Cardiac muscle cell (in vitro differentiated cells and primary cell): ENCODE measurements at places on chromosomes 1 and 21. TPM values are rescaled to one million over a fixed set of nuclear protein-coding genes. Genes with fewer than 3 reads are reported as not detected.
A peak's percentile ranks its signal among the peaks of the same experiment; 100 is the strongest.

The GJB3 gene
- total RNA-seq, result not detected in 2 replicates

The MROH9 gene
- not detected in 2 replicates for total RNA-seq

The OXCT2 gene
- total RNA-seq, result 0.21 and 0.25 TPM in 2 replicates

The MATN1 gene
- 0.28 and 0.36 TPM in 2 replicates for total RNA-seq

The VSIG8 gene
- not detected in 2 replicates for total RNA-seq

The WDR64 gene
- 0.25 TPM in 1 of 2 replicates, not detected in the other for total RNA-seq

The LCE6A gene
- not detected in 2 replicates for total RNA-seq

The KCNJ9 gene
- 0.03 and 0.11 TPM in 2 replicates for total RNA-seq

The DDAH1 gene
- total RNA-seq, result 14.0 and 15.5 TPM in 2 replicates

The E2F2 gene
- total RNA-seq, result 2.1 and 2.5 TPM in 2 replicates

The AMY1A gene
- not detected in 2 replicates for total RNA-seq

The NPL gene
- total RNA-seq, result 0.66 and 1.5 TPM in 2 replicates

The CDCA8 gene
- total RNA-seq, result 4.4 and 30.8 TPM in 2 replicates

The PHLDA3 gene
- 54.4 and 61.5 TPM in 2 replicates for total RNA-seq

DNA sequence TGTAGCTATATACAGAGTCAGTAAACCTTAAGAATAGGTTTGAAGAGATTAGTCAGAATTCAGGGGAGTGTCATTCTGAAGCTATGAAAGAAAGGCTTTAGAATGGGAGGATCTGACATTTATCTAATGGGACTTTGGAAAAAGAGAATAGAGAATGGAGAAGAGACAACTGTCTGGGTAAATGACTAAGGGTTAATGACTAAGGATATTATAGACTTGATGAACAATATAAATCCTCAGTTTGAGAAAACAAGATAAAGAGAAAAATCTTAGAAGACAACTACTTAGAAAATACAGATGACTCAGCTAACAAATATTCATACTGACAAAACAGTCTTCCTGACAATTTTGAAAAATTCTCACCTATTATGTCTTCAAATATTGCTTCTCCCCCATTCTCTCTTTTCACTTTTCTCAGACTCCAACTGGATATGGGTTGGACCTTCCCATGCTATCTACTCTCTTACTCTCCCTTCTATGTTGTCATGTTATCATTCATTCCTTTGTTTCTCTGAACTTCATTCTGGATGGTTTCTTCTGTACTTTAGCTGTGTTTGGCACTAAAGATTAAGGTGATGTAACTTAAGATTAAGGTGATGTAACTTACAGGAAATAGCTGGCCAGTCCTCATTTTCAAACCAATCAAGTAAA is 20.4 kb downstream of the SLC16A1 start:
- H3K27me3 ChIP-seq, result no peaks in the 10 kb centered on the region
- H3K27ac ChIP-seq, result peak overlapping the region; percentile 35
- no peak for DNase-seq
- peaks cover 30% of the 10 kb centered on the region for H3K4me1 ChIP-seq
- peaks cover 4% of the 10 kb centered on the region for H3K36me3 ChIP-seq
- no peak overlapping the region for H3K4me3 ChIP-seq

GRCh38 chr21:33149181-33149580 is 79.2 kb downstream of the OLIG1 start:
- H3K4me3 ChIP-seq, result no peak overlapping the region
- H3K36me3 ChIP-seq, result no peaks in the 10 kb centered on the region
- no peaks in the 10 kb centered on the region for H3K27me3 ChIP-seq
- H3K4me1 ChIP-seq, result no peaks in the 10 kb centered on the region
- no peak overlapping the region for H3K27ac ChIP-seq

GRCh38 chr1:162214202-162214601 is 144.7 kb downstream of the NOS1AP start:
- H3K27me3 ChIP-seq, result no peaks in the 10 kb centered on the region
- H3K4me3 ChIP-seq, result no peak overlapping the region
- DNase-seq, result no peak
- H3K36me3 ChIP-seq, result no peaks in the 10 kb centered on the region
- peaks cover 40% of the 10 kb centered on the region for H3K4me1 ChIP-seq
- H3K27ac ChIP-seq, result no peak overlapping the region

GRCh38 chr1:117606649-117607430 is 992 bp downstream of the TENT5C start:
- H3K36me3 ChIP-seq, result no peaks in the 10 kb centered on the region
- H3K4me1 ChIP-seq, result no peaks in the 10 kb centered on the region
- H3K27ac ChIP-seq, result no peak overlapping the region
- H3K4me3 ChIP-seq, result peak overlapping the region; percentile 71
- H3K27me3 ChIP-seq, result peaks cover 34% of the 10 kb centered on the region

- peaks cover 8% of the 10 kb centered on the region for H3K4me1 ChIP-seq
- no peak overlapping the region for H3K27ac ChIP-seq
- no peak for DNase-seq
- no peaks in the 10 kb centered on the region for H3K27me3 ChIP-seq
- H3K4me3 ChIP-seq, result no peak overlapping the region
- H3K36me3 ChIP-seq, result peaks cover 11% of the 10 kb centered on the region
Observed at GRCh38 chr1:109631513-109632505, 12.2 kb downstream of the AMPD2 start.

GRCh38 chr1:238257018-238257621 is 366.4 kb upstream of the ZP4 start:
- no peak overlapping the region for H3K4me3 ChIP-seq
- no peaks in the 10 kb centered on the region for H3K36me3 ChIP-seq
- H3K27ac ChIP-seq, result no peak overlapping the region
- H3K4me1 ChIP-seq, result no peaks in the 10 kb centered on the region
- no peaks in the 10 kb centered on the region for H3K27me3 ChIP-seq
- no peak for DNase-seq

DNA sequence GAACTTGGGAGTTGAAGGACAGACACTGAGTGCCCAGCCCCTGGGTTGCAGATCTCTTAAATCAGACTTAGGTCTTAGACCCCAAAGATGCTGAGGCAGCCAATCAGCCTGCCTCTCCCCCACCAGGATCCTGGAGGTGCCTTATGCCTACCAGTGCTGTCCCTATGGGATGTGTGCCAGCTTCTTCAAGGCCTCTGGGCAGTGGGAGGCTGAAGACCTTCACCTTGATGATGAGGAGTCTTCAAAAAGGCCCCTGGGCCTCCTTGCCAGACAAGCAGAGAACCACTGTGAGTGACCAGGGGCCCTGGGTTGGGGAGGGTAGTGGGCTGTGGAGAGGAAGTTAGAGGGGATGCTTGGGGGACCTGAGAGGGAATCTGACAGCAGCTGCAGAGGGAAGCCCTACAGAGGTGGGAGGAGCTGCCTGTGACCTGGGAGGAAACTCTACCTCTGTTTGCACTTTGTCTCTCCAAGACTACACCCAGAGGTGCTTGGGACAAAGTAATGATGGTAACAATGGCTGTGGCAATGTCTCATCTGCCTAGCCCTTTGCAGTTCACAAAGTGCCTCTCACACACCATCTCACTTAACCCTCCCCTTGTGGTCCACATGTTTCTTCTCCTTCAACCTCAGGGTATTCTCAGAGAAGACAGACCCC is 31.5 kb downstream of the UBE2T start:
- no peak overlapping the region for H3K27ac ChIP-seq
- no peak overlapping the region for H3K4me3 ChIP-seq
- no peak for DNase-seq
- H3K4me1 ChIP-seq, result no peaks in the 10 kb centered on the region
- H3K27me3 ChIP-seq, result no peaks in the 10 kb centered on the region

DNA sequence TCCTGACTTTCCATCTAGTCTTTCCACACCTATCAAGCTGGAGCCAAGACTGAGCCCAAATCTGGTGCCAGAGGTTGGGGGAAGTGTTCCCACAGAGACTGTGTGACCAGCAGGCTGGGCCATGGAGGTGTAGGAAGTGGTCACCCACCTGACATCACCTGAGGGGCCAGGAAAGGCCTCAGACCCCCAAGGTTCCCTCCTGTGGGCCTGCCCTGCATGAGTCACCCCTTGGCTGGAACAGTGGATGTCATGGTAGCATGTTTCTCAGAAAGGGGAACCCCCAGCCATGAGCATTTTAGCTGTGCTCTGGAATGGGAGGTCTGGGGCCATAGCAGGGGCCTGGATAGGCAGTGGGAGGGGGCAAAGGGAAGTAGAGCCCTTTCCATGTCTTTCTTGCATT is 5.7 kb upstream of the TNFRSF8 start:
- no peak overlapping the region for H3K4me3 ChIP-seq
- peaks cover 25% of the 10 kb centered on the region for H3K27me3 ChIP-seq
- H3K27ac ChIP-seq, result no peak overlapping the region
- no peaks in the 10 kb centered on the region for H3K36me3 ChIP-seq
- DNase-seq, result no peak

- no peaks in the 10 kb centered on the region for H3K36me3 ChIP-seq
- no peak overlapping the region for H3K4me3 ChIP-seq
- H3K27ac ChIP-seq, result no peak overlapping the region
- H3K27me3 ChIP-seq, result no peaks in the 10 kb centered on the region
- peaks cover 11% of the 10 kb centered on the region for H3K4me1 ChIP-seq
- DNase-seq, result no peak
Observed at GRCh38 chr1:111221633-111222291, 5.8 kb upstream of the CHI3L2 start.

GRCh38 chr1:1430114-1430982 is 5.1 kb upstream of the VWA1 start:
- H3K27me3 ChIP-seq, result no peaks in the 10 kb centered on the region
- peaks cover 50% of the 10 kb centered on the region for H3K4me1 ChIP-seq
- no peak overlapping the region for H3K4me3 ChIP-seq
- DNase-seq, result peak; percentile 36
- peak overlapping the region; percentile 79 for H3K27ac ChIP-seq

- no peak overlapping the region for H3K4me3 ChIP-seq
- no peaks in the 10 kb centered on the region for H3K36me3 ChIP-seq
- peak; percentile 12 for DNase-seq
- no peaks in the 10 kb centered on the region for H3K4me1 ChIP-seq
Observed at GRCh38 chr1:243438815-243439214, 183.0 kb downstream of the SDCCAG8 start.

GRCh38 chr21:44267655-44268142 is 6.0 kb upstream of the DNMT3L start:
- no peaks in the 10 kb centered on the region for H3K36me3 ChIP-seq
- H3K27ac ChIP-seq, result no peak overlapping the region

GRCh38 chr1:18646091-18646785 is 15.6 kb downstream of the PAX7 start:
- peaks cover 100% of the 10 kb centered on the region for H3K27me3 ChIP-seq
- H3K36me3 ChIP-seq, result no peaks in the 10 kb centered on the region
- DNase-seq, result no peak
- H3K4me1 ChIP-seq, result peaks cover 14% of the 10 kb centered on the region
- no peak overlapping the region for H3K27ac ChIP-seq
- peak overlapping the region; percentile 11 for H3K4me3 ChIP-seq

DNA sequence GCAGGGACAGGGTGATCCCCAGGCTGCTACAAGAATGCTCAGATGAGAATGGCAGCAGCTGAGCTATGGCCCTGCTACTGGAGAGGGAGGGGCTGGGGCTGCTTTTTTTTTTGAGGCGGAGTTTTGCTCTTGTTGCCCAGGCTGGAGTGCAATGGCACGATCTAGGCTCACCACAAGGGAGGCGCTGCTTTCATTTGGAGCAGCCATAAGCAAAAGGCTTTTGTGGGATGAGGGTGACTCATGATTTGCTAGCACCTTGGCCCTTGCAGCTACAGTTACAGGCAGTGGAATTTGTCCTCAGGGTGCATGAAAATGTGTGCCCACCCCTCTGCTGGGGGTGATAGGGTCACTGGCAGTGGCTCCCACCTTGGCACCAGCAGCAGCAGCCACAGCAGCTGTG is 32.4 kb upstream of the CYP4A22 start:
- H3K4me3 ChIP-seq, result no peak overlapping the region
- DNase-seq, result no peak
- no peaks in the 10 kb centered on the region for H3K4me1 ChIP-seq
- H3K36me3 ChIP-seq, result no peaks in the 10 kb centered on the region

GRCh38 chr1:82018319-82018718 is 217.6 kb downstream of the ADGRL2 start:
- no peaks in the 10 kb centered on the region for H3K4me1 ChIP-seq
- no peak for DNase-seq
- H3K27ac ChIP-seq, result no peak overlapping the region
- no peaks in the 10 kb centered on the region for H3K27me3 ChIP-seq

- H3K4me3 ChIP-seq, result no peak overlapping the region
- DNase-seq, result peak; percentile 98
- no peaks in the 10 kb centered on the region for H3K4me1 ChIP-seq
- H3K27me3 ChIP-seq, result no peaks in the 10 kb centered on the region
- peak overlapping the region; percentile 58 for H3K27ac ChIP-seq
Observed at GRCh38 chr1:41101950-41102607, 80.6 kb upstream of the SLFNL1 start.

GRCh38 chr1:226363801-226364513 is 43.9 kb downstream of the PARP1 start:
- peak overlapping the region; percentile 59 for H3K27ac ChIP-seq
- no peak for DNase-seq
- H3K27me3 ChIP-seq, result no peaks in the 10 kb centered on the region
- peaks cover 30% of the 10 kb centered on the region for H3K4me1 ChIP-seq
- H3K4me3 ChIP-seq, result no peak overlapping the region
- H3K36me3 ChIP-seq, result peaks cover 78% of the 10 kb centered on the region

DNA sequence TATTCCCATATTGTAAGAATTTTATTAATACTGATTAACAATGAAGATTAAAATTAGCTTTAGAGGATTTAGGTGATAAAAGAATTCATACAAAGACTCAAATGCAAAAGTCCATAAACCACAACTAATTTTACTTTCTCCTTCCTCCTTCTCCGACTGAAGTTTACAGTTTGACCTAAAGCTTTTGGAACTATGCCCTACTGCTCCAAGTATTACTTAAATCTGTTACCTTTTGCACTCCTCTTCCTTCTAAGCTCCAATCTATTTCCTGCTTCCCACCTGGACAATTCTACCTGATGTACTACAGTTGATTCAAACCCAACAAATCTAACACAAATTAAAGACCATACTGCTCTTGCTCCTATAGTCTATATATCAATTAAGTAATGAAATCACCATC is 36.3 kb downstream of the ANKRD13C start:
- DNase-seq, result no peak
- H3K4me3 ChIP-seq, result no peak overlapping the region
- H3K27me3 ChIP-seq, result no peaks in the 10 kb centered on the region
- H3K36me3 ChIP-seq, result peaks cover 13% of the 10 kb centered on the region
- no peak overlapping the region for H3K27ac ChIP-seq

GRCh38 chr1:64878090-64878489 is 88.3 kb downstream of the JAK1 start:
- H3K4me1 ChIP-seq, result peaks cover 30% of the 10 kb centered on the region
- no peak for DNase-seq
- H3K27me3 ChIP-seq, result no peaks in the 10 kb centered on the region
- H3K36me3 ChIP-seq, result no peaks in the 10 kb centered on the region
- H3K4me3 ChIP-seq, result no peak overlapping the region

- no peak for DNase-seq
- H3K27ac ChIP-seq, result no peak overlapping the region
- no peaks in the 10 kb centered on the region for H3K36me3 ChIP-seq
- H3K4me3 ChIP-seq, result peak overlapping the region; percentile 39
- H3K4me1 ChIP-seq, result no peaks in the 10 kb centered on the region
Observed at GRCh38 chr1:226549094-226549936, 751 bp downstream of the STUM start.

DNA sequence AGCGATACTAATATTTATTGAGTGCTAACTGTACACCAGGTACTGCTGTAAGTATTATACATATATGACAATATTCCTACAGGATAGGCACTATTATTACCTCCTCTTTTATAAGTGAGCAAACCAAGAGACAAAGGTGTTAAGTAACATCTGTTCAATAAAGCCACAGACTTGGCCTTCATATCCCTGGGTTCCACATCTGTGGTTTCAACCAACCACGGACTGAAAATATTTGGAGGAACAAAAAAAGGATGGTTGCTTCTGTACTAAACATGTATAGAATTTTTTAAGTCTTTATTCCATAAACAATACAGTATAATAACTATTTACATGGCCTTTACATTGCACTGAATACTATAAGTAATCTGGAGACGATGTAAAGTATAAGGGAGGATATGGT is 95.1 kb downstream of the RERE start:
- no peak for DNase-seq
- H3K4me1 ChIP-seq, result peaks cover 39% of the 10 kb centered on the region
- H3K27me3 ChIP-seq, result no peaks in the 10 kb centered on the region
- H3K27ac ChIP-seq, result no peak overlapping the region
- H3K4me3 ChIP-seq, result no peak overlapping the region
